Cardiac septum (tissue), 1 donor: ENCODE measurements at places on chromosomes 4 and X.

- DNase-seq: no peak
Observed at GRCh38 chr4:184616633-184617551, 32.4 kb downstream of the CASP3 start.

DNA sequence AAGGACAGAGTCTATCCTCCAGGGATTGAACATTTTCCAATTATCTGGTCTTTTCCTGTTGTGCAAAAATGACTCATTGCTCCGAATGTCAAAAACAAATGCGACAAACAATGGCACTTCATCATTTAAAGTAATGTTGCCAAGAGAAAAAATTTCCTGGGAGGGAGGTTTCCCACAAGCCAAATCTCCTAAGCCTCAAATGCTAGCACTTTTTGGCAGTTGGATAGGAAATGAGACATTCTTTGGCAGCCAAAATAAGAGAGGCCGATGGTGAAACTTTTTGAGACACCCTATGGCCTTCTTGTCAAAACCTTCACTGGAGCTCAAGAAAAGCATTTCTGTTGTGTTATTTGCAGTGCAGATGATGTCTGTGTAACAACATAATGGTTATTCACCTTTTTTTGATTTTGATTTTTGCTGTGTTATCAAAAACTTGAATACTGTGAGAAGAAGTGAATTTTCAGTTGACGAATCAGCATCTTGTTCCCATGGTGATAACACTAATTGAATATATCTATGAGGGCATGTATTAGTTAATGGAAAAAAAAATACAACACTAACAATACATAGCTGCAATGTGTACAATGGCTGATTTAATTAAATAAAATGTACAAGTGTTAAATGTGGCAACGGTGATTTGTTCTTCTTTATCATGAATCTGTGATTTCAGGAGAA, 333.8 kb downstream of the ANK2 start:
- no peak for DNase-seq

DNA sequence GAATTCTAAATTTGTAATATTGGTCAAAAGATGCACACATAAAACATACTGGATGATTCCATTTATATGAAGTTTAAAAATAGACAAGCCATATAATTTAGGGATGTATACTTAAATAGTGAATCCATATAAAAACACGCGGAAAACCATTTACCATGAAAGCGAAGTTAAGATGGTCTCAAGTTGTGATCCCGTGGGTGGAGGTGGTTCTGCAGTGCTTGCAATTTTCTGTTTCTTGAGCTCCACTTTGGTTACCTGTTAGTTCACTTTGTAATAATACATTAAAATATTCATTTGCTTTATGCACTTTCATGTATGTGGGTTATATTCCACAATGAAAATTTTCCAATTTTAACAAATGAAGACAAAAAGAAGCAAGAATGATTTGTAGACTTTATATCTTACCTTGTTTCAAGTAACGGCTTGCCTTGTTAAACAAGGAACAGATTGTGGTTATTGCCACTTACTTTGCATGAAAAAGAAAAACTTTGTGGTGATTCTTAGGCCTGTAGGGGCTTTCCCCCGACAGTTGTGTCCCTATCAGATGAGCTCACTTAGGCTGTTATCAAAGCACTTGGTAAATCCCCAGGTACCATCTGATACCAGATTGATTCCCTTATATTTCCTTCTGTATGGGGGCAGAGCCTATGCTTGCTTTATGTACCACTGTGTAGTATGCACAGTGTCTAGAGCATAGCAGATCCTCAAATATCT, 12.2 kb downstream of the UCP1 start:
- no peak for DNase-seq

GRCh38 chr4:15063341-15063740, 61.1 kb downstream of the CPEB2 start:
- no peak for DNase-seq

- DNase-seq: no peak
Observed at GRCh38 chr4:169174247-169174646, 96.5 kb downstream of the SH3RF1 start.

DNA sequence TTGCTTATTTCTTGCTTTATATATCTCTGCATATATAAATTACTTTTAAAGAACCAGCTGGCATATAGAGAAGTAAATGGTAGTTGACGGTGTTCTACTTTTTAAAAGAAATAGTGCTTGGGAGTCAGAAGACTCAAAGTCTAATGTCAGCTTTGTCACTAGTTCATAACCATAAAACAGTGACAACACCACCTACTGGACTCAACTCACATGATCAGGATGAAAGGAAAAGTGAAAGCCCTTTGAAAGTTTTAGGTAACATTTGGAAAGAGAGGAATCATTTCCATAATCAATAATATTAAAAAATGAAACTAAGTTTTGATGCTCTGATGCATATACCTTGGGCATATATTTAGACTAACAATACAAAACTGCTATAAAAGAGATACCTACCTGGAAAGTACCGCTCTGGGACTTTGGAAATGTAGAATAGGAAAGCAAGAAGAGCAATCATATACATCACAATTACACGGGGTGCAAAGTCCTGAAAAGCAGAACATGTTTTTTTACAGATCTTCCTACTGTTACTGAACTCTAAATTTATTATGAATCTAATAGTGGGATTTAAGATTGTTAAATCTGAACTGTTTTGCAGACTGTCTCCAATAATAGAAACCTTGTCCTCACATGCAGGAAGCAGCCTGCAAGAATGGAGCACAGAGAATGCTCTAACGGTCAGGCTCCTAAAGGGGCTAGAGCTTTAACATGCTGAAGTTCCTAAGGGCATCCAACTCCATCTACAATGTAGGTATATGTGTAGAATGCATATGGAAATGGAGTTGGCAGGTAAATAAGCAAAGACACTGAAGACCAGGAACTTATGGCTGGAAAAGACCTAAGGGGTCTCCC, 15.6 kb downstream of the PAQR3 start:
- no peak for DNase-seq

GRCh38 chr4:11426003-11426402, 2.7 kb downstream of the HS3ST1 start:
- no peak for DNase-seq

DNA sequence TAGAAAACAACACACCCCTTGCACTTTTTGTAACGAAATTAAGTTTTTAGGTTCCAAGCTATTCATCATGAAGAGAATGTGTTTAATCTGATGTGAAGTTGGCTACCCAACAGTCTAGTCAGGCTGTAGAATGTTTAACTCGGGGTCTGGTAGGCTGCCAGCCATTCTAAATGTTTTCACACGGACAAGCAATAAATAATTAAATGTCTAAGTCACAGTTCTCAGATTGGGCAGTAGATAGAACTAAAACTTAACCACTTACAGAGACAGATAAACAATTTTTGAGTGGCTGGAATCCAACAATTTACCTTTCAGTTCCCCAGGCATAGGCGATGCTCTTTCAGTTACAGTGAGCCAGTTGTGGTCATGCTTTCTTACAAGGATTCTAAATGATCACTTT, 66.5 kb downstream of the CHIC2 start:
- no peak for DNase-seq

GRCh38 chr4:17962171-17962570, 59.4 kb downstream of the LCORL start:
- DNase-seq: no peak

GRCh38 chrX:122641826-122642225, 542.3 kb upstream of the GRIA3 start:
- no peak for DNase-seq

DNA sequence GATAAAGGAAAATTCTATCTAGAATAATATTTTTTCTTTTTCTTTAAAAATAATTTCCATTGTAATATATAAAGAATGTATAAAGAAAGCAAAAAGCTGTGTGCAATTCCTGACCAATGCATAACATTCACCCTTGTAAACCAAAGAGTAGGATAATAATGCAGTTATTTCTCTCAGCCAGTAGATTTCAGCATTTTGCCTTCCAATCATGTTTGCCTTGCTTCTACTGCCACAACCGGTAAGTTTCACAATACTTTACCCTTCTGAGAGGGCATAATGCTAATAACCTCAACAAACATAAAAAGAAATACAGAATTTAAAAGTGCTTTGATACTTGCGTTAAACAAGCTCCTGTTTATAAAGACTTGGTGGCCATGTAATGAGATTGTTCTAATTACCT, 59.9 kb downstream of the CHIC2 start:
- no peak for DNase-seq

DNA sequence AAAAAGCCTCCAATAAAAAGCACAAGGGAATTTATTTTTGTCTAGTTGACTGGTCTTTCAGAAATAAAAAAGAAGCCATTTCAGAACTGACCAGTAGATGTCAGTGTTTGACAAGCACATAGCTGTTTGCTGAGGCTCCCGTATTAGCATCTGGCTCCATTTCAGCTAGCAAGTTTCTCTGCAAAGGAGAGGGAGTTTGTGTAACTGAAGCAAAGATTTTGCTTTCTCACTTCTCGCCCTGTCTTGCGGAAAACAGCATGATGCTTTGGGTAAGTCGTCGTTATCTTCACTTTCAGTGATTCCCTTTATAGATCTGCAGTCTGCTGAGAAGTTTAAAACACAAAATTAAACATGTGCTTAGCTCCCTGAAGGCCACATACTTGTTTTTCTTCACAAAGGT, 85.5 kb downstream of the CT47B1 start:
- no peak for DNase-seq

GRCh38 chr4:25128671-25129070, 31.6 kb downstream of the SEPSECS start:
- DNase-seq: no peak

DNA sequence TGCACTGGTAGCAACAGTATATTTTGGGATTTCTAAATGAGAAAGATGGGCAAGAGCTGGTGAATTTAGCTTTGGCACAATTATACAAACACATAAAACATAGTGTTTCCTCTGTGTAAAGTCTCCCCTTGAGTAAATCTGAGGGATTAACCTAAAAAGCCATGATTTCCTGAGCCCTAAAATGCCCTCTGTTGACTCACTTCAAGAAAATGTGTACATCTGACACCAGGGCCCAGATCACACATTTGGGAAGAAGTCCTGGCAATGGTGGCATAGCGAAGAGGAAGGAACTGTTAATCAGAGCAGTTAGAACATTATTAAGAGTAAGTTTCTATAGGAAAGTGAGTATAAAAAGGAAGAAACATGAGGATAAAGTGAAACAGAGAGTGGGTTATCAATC, 338.5 kb downstream of the SPOCK3 start:
- DNase-seq: no peak
